ENCODE measurements at places on chromosomes 12 and 14.

- no peak for DNase-seq
Measured at GRCh38 chr12:104342635-104343249, 39.2 kb downstream of the EID3 start.

DNA sequence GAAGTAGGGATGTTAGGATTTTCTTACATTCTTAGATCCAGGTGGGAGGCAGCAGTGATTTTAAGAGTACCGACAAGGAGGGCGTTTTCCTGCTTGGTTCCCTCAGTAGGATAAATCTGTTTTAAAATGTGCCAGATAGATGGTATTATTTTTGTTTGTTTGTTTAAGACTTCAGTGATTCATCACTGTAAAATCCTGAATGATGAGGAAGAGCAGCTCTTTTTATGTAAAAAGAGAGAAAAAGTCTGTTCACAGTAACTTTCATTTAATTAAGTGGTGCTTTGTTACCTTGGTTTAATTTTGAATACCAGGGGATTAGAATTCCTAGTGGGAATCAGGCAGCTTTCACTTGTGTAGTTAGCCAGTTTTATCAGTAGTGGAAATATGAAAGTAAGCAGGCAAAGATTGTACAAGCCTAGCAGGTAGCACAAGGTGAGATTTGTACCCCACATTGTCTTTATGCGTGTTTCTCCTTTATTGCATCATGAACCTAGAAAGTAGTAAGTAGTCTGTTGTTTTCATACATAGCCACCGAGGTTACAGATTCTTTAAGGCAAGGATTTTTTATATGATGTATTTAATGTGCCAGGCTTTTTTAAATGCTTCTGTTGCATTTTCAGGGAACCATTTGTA, 349.6 kb downstream of the CCDC91 start:
- DNase-seq = no peak

GRCh38 chr12:91178139-91178561, 4.5 kb downstream of the DCN start:
- DNase-seq = no peak

DNA sequence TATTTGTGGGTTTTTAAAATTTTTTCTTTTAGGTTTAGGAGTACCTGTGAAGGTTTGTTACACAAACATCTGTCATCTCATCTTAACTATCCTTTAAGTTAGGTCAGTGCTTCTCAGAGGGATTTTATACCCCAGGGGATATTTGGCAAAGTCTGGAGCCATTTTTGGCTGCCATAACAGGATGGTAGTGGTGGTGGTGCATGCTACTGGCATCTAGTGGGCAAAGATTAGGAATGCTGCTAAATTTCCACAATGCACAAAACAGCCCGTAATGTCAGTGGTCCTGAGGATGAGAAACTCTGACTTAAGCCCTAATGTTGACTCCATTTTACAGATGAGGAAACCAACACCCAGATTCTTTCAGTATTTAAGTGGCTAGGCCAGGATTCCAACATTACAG, 85.2 kb upstream of the MYF6 start:
- no peak for DNase-seq

DNA sequence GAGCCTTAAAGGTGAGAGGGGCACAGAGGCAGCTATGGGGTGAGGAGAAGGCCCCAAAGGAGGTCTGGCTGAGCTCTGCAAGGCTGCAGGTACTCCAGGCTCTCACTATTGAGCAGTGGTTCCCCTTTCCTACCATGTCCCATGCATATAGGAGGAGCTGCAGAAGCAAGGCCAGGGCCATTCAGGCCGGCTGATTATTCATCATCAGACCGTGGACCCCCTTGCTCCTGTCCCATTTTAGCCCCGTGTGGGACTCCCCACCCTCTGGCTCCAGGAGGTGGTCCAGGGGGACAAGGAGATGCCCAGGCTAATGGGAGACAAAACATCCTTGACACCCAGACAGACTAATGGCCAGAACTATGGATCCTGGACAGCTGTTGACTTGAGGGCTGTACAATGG, 3.1 kb downstream of the GPD1 start:
- DNase-seq = no peak

DNA sequence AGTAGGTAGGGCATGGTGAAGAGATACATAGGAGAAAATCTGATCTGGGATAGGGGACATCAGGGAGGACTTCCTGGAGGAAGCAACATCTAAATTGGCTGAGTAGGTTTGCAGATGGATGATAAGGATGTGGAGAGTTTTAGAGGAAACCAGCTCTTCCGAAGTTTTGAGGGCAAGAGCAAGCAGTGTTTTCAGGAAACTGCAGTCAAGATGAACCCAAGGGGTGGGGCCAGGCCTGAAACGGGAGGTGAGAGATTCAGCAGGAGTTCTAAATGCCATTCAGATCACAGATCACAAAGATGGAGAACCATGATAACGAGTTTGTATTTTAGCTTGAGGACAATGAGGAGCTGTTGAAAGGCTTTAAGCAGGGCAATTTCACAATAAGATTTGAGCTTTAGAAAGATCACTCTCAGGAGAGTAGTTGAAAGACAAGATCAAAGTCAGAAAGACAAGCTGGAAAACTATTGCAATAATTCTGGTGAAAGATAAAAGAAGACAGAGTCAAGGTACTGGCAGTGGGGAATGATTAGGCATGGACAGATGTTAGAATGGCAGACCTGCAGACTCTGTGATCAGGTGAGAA, 70.1 kb upstream of the PLXNC1 start:
- DNase-seq = no peak

- DNase-seq = no peak
Measured at GRCh38 chr12:123990511-123990910, 17.5 kb downstream of the ZNF664 start.

GRCh38 chr14:104966981-104967385, 11.2 kb downstream of the AHNAK2 start:
- no peak for DNase-seq

All from Jurkat, Clone E6-1 (cell line).